ENCODE measurements at places on chromosomes 3 and 15.

GRCh38 chr3:141979050-141979671 lies 102.7 kb downstream of the ATP1B3 start:
- DNase-seq = no peak

- DNase-seq = no peak
Measured at GRCh38 chr3:111851511-111851954, 7.5 kb upstream of the PHLDB2 start.

DNA sequence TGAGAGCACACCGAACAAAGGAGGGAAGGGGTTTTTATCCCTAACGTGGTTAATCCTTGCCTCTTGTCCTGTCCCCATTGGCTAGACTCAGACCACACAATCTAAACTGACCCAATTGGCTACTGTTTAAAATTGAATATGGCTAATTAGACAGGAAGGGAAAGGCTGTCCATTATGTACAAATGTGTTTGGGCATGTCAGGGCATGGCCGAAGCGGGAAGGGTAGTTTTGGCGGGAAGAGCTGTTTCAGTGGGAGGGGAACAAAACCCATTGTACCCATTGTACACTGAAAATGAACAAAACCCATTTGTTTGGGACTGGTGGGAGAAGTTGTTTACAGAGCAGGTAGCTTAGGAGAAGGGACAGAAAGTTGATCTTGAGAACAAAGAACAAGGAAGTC lies 330.9 kb upstream of the POU1F1 start:
- no peak for DNase-seq

GRCh38 chr3:100297784-100298183 lies 36.8 kb upstream of the NIT2 start:
- DNase-seq = no peak

GRCh38 chr15:95816591-95816990 lies 513.9 kb upstream of the NR2F2 start:
- no peak for DNase-seq

DNA sequence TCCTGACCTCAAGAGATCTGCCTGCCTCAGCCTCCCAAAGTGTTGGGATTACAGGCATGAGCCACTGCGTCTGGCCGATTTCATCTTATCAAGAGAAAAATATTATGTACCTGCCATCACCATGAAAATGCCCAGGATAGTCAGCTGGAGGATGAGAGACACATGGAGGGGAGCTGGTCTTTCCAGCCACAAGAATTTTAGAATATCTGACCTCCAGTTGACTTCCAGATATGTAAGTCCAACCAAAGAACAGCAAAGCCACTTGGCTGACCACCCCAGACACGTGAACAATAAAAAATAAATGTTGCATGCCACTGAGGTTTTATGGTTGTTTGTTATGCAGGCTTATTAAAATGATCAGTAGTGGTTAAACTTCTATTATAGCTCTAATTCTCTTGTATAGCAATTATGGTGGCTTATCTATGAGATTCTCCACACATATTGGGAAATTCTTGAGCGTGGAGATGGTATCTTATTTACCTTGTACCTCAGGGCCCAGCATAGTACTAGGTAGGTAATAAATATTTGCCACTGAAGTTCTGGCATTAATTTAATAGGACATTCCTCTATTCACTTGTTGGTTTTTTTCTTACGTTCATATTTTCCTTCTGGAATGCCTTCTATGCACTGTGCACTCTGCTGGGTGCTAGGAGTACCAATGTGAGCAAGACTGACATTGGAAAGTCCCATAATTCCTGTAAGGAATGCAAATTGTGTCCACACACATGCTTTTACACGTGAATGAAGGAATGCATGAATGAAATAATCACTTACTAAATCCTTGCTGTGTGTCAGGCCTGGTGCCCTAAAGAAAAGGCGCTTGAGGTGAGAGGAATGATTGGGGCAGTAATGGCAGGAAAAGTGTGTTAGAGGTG lies 77.6 kb downstream of the EDEM1 start:
- DNase-seq = no peak

DNA sequence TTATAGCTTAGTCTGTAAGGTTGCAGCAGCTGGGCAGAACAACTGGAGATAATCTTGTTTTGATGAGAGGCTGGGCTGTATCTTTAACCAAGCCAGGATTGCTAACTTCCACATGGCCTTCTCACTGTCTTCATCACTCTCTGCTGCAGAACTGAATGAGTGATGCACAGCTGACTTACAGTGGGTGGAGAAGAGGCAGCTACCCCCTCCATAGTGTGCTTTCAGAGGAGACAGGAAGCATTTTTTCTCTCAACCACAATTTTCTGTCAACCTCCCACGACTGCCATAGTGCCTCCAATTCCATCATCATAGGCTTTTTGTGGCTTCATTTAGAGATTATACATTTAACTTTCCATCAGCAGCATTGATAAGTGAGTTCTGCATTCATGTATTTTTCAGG lies 168.2 kb downstream of the CLSTN2 start:
- no peak for DNase-seq

GRCh38 chr3:159356606-159357005 lies 554.8 kb downstream of the MFSD1 start:
- no peak for DNase-seq

DNA sequence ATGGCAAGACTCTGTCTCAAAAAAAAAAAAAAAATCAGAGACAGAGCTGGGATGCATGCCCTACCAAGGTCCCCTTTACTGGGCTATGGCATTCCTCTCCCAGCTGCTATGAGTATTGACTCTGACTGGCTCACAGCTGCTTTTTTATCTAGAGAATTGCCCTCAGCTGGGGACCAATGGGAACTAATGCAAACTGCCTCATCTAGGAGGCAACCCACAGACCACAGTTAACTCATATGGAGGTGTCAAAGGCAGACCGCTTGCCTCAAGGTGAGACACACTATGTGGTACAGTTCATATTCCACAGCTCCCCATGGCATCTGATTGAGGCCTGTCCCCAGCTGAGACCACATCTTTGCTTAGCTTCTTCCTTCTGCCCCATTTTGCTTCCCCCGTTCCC lies 183.5 kb upstream of the EOMES start:
- DNase-seq = no peak
